Activated T-helper 1 cell treated with anti-CD3 and anti-CD28 coated beads, Interleukin-12 subunit alpha, Interleukin-12 subunit beta, Interleukin-2, Interleukin-4 antibody, amounts not matched to agents 30 ng/mL and 10 ng/mL and 1 ng/mL, durations not matched to agents 14 hours and 24 hours and 36 hours (primary cell): ENCODE measurements at places on chromosomes 5 and 9.

DNA sequence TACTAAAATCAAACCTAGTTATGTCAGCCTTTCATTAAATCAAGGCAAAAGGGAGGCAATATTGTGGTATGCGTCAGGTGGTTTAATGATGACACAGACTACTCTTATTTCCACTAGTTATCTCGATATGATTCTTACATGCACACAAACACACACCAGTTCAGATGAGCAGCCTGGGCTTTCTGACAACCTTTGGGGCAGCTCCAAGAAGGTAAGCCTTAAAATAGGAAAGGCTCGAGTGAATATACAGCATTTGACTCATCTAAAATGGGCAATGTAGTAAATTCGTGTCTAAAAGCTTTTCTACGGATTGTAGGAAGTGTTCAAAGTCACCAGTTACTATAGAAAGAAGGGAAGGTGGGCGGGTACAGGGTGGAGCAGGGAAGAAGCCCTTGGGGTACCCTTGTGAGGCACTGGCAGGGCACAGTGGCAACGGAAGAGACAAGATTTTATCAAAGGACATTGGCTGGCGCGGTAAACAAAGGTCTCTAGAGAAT lies 1.9 kb downstream of the ANKH start:
- peak overlapping the region; percentile 97 for H3K4me3 ChIP-seq
- peaks cover 24% of the 10 kb centered on the region for H3K4me1 ChIP-seq
- no peak for DNase-seq
- peak overlapping the region; percentile 94 for H3K27ac ChIP-seq
- H3K36me3 ChIP-seq = peaks cover 9% of the 10 kb centered on the region

DNA sequence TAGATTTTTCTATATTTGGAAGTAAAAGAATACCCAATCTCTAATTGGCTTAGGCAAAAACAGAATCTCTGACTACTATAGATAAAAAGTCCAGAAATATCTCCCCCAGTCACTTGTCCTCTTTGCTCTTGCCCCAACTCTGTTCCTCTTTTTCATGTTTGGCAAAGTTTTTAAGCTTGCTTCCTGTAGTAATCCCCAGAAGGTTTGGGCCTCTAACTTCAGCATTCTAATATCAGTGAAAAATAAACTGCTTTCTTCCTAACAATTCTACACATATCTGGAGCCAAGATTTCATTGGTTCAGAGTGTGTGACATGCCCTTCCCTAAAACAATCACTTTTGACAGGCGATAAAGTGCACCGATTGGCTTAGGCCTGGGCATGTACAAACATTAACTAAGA lies 1680.3 kb downstream of the MAT2B start:
- H3K4me1 ChIP-seq = no peaks in the 10 kb centered on the region
- H3K36me3 ChIP-seq = no peaks in the 10 kb centered on the region
- H3K4me3 ChIP-seq = no peak overlapping the region

DNA sequence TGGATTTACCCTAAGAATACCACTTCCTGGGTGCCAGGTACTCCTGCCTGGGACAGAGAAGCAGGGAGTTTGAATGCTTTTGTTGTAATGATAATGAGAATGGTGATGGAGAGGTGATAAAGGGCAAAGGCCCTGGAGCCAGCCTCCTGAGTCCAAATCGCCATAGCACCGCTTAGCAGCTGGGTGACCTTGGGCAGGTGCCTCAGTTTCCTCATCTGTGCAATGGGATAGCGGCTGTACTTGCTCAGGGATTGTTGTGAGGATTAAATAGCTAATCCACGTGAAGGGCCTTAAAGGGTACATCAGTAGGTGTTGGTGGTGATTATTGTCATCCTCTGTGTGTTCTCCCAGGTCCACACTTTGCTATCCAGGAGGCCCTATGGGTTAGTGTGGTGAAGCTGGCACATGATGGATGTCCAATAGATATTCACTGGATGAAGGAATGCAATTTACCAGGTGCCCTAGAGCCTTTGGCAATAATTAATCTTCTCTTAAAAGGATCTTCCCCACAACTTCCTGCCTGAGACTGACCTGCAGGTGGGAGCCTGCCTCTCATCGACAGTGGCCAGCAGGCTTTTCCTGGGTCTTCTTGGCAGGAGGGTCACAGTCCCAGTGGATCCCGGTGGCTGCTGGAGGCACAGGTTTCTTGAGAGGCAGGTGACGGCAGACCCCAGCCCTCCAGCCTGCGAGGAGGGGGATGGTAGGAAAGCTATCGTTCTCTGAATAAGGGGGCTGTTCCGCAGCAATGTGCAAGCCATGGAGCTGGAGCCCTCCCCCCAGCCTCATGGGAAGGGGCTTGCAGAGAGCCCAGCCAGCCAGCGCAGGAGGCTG lies 160.2 kb downstream of the MACROH2A1 start:
- peaks cover 2% of the 10 kb centered on the region for H3K27me3 ChIP-seq
- no peak overlapping the region for H3K27ac ChIP-seq
- no peaks in the 10 kb centered on the region for H3K36me3 ChIP-seq
- DNase-seq = no peak
- no peak overlapping the region for H3K4me3 ChIP-seq

- H3K36me3 ChIP-seq = peaks cover 33% of the 10 kb centered on the region
- no peak for DNase-seq
- H3K27ac ChIP-seq = peak overlapping the region; percentile 90
- peak overlapping the region; percentile 90 for H3K4me3 ChIP-seq
- H3K27me3 ChIP-seq = no peaks in the 10 kb centered on the region
- peaks cover 71% of the 10 kb centered on the region for H3K4me1 ChIP-seq
Measured at GRCh38 chr9:91420501-91421127, 3.0 kb downstream of the NFIL3 start.

GRCh38 chr5:137415231-137415681 lies 83.9 kb downstream of the SPOCK1 start:
- H3K27ac ChIP-seq = no peak overlapping the region
- peaks cover 2% of the 10 kb centered on the region for H3K27me3 ChIP-seq
- no peak overlapping the region for H3K4me3 ChIP-seq
- H3K36me3 ChIP-seq = no peaks in the 10 kb centered on the region
- DNase-seq = no peak

DNA sequence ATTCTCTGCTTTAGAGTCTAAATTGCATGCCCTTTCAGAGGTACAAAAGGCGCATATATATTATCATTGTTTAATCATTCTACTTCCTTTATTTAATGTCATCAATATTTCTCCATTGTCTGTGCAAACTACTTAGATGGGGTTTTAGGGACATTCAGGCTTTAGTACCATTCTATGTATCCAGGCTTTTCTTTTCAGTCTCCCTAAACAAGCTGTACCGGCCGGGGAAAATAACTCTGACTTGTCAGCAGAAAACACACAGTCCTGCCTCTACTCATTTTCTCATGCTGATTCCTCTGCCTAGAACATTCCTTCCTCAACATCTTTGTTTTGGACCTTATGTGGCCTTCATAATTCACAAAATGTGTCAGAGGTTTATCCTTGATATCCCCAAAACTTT lies 392.1 kb upstream of the DAB2 start:
- no peaks in the 10 kb centered on the region for H3K36me3 ChIP-seq
- H3K27me3 ChIP-seq = peaks cover 8% of the 10 kb centered on the region
- no peak overlapping the region for H3K27ac ChIP-seq

GRCh38 chr9:121885345-121885901 lies 207.7 kb downstream of the TTLL11 start:
- H3K36me3 ChIP-seq = no peaks in the 10 kb centered on the region
- peaks cover 7% of the 10 kb centered on the region for H3K27me3 ChIP-seq
- no peak overlapping the region for H3K27ac ChIP-seq
- peaks cover 5% of the 10 kb centered on the region for H3K4me1 ChIP-seq

- H3K4me3 ChIP-seq = no peak overlapping the region
- peaks cover 2% of the 10 kb centered on the region for H3K27me3 ChIP-seq
- no peak for DNase-seq
- H3K27ac ChIP-seq = no peak overlapping the region
Measured at GRCh38 chr9:70747261-70747718, 332.8 kb upstream of the KLF9 start.

DNA sequence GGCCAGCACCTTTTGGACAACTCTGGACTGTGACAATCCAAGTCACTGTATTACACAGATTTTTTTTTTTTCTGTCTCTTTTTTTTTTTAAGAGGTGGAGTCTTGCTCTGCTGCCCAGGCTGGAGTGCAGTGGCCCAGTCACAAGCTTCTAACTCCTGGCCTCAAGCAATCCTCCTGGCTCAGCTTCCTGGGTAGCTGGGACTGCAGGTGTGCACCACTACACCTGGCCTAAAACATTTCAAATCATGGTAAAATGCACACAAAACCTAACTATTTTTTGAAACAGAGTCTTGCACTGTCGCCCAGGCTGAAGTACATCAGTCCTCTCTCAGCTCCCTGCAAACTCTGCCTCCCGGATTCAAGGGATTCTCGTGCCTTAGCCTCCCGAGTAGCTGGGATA lies 7.2 kb upstream of the N4BP3 start:
- no peaks in the 10 kb centered on the region for H3K4me1 ChIP-seq
- DNase-seq = no peak
- no peak overlapping the region for H3K4me3 ChIP-seq
- no peaks in the 10 kb centered on the region for H3K36me3 ChIP-seq
- peaks cover 16% of the 10 kb centered on the region for H3K27me3 ChIP-seq

GRCh38 chr5:154190595-154191304 lies at the start of gene GALNT10:
Gene GALNT10 (plus strand): TSS chr5:154190733. CDS start chr5:154190867, 134 bp downstream.
- peak within 1 kb of the TSS; percentile 92 for H3K27ac ChIP-seq
- peaks cover 25% of the 10 kb centered on the region for H3K36me3 ChIP-seq
- peaks cover 61% of the 10 kb centered on the region for H3K4me1 ChIP-seq
- H3K27me3 ChIP-seq = no peaks in the 10 kb centered on the region

- H3K4me3 ChIP-seq = no peak overlapping the region
- H3K27ac ChIP-seq = no peak overlapping the region
- no peaks in the 10 kb centered on the region for H3K4me1 ChIP-seq
- H3K27me3 ChIP-seq = peaks cover 2% of the 10 kb centered on the region
- no peak for DNase-seq
Measured at GRCh38 chr5:127216898-127217675, 73.5 kb upstream of the MEGF10 start.

- H3K27ac ChIP-seq = peak overlapping the region; percentile 73
- H3K4me1 ChIP-seq = peaks cover 37% of the 10 kb centered on the region
Measured at GRCh38 chr5:169746147-169746694, 109.1 kb downstream of the DOCK2 start.

GRCh38 chr9:137326445-137327065 lies 24.5 kb upstream of the NRARP start:
- peaks cover 3% of the 10 kb centered on the region for H3K36me3 ChIP-seq
- no peak for DNase-seq
- no peaks in the 10 kb centered on the region for H3K27me3 ChIP-seq
- H3K4me1 ChIP-seq = peaks cover 23% of the 10 kb centered on the region
- peak overlapping the region; percentile 43 for H3K4me3 ChIP-seq

DNA sequence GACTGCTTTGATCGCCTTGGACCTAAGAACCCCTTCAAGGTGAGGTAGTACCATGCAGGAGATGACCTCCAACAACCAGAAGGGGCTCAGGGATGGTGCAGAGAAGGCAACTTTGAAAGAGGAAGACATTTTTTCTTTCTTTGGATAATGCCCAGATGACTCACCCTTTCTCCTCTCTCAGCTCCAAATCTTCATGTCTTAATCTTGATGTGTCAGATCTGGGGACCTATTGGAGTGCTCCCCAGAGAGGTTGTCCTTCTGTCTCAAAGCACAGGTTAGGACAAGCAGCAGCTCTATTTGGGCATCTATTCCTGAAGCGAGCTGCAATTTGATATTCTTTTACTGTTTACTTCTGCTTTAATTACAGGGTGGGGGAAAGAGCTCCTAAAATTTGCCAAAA lies 229.9 kb upstream of the MAP3K1 start:
- peaks cover 20% of the 10 kb centered on the region for H3K36me3 ChIP-seq
- no peak for DNase-seq
- H3K27ac ChIP-seq = no peak overlapping the region
